ENCODE measurements at places on chromosomes 4 and X. TPM values are rescaled to one million over a fixed set of nuclear protein-coding genes. Genes with fewer than 3 reads are reported as not detected.

GRCh38 chrX:137654481-137654880 is 88.6 kb downstream of the ZIC3 start:
- H3K27me3 ChIP-seq, result no peaks in the 10 kb centered on the region
- H3K4me1 ChIP-seq, result no peaks in the 10 kb centered on the region
- H3K27ac ChIP-seq, result no peak overlapping the region
- DNase-seq, result no peak
- no peak overlapping the region for H3K4me3 ChIP-seq
- H3K36me3 ChIP-seq, result no peaks in the 10 kb centered on the region

The DHX15 gene
- 169 TPM for total RNA-seq

DNA sequence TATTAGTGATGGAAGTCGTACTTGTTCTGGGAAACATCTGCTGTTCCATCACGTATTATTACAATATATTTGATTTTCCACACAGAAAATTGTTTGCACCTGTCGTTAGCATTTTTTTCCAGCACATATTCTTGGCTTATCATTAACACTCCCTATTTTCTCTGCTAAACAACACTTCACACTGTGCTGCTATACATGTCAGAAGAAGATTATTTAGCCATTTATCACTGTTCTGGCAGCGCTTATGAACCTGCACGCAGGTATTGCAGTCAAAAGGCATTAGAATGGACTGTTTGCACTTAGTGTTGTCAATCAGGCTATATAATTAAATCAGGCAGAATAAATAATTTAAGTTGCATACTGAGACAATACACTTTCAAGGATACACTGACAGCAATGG is 218.6 kb downstream of the CHM start:
- H3K4me3 ChIP-seq, result no peak overlapping the region
- H3K27me3 ChIP-seq, result no peaks in the 10 kb centered on the region
- no peaks in the 10 kb centered on the region for H3K36me3 ChIP-seq
- H3K27ac ChIP-seq, result no peak overlapping the region
- no peaks in the 10 kb centered on the region for H3K4me1 ChIP-seq

DNA sequence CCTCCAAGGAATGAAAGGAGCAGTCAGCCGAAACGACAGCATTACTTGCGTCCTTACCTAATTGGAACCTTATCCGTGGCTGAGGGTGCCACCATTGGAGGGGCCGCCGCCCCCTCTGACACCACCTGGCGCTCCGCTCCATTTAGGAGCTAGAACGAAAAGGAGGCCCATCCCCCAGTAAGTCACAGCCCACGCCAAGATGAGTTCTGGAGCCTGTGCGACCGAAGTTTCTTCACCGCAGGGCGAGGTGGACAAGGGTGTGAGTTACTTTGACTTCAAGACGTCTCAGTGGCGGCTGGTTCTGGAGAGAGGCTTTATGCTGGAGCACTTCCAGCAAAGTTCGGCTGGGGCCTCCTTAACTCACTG is 729 bp upstream of the IRF2 start:
- peaks cover 36% of the 10 kb centered on the region for H3K36me3 ChIP-seq

DNA sequence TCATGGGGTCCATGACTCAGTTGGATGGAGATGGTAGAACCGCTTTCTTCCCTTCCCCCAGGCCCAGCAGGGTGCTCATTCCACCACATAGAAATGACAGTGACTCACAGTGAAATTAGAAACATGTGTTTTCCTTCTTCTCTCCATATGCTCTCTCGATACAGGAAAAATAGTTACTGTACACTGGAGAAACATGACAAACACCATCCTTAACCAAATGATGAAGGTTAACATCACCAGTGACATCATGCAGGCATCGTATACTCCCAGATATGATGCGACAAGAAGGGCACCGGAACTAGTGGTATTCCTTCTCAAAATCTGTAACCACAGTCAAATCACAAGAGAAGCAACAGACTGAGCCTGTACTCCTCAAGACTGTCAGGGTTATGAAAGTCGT is 11.7 kb upstream of the RAB40A start:
- H3K27me3 ChIP-seq, result peaks cover 2% of the 10 kb centered on the region
- no peak overlapping the region for H3K4me3 ChIP-seq
- no peaks in the 10 kb centered on the region for H3K36me3 ChIP-seq
- H3K27ac ChIP-seq, result no peak overlapping the region
- peaks cover 4% of the 10 kb centered on the region for H3K4me1 ChIP-seq
- DNase-seq, result no peak

GRCh38 chr4:42761804-42762203 is 104.9 kb upstream of the ATP8A1 start:
- no peaks in the 10 kb centered on the region for H3K27me3 ChIP-seq
- no peaks in the 10 kb centered on the region for H3K36me3 ChIP-seq
- no peak for DNase-seq

DNA sequence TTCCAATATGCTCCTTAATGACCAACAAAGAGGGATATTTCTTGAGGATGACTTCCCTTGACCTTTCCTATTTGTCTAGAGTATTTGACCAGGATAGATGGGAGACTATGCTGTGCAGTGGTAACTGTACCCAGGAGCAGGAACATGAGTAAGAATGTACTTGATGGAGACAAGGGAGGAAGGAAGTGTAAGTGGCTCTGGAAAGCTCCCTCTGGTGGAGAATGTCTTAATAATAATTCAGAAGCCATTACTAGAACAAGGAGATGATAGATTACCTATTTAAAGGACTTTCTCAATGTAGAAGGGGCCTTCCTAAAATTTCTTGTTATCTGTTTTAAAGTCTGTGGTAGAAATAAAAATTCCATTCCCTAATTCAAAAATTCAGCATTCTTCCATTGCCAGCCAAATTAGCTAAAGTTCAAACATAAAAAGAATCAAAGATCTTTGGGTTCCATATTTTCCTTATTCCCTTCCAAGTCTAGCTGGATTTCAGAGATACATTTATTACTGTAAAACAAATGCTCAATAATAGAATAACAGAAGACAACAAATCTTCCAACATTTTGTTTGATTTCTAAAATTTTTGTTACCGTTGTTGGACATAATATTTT is 83.8 kb downstream of the GRID2 start:
- H3K4me3 ChIP-seq, result no peak overlapping the region
- DNase-seq, result no peak
- H3K27me3 ChIP-seq, result no peaks in the 10 kb centered on the region
- H3K27ac ChIP-seq, result no peak overlapping the region
- H3K4me1 ChIP-seq, result no peaks in the 10 kb centered on the region
- no peaks in the 10 kb centered on the region for H3K36me3 ChIP-seq

The ANOS1 gene
- 0.08 TPM for total RNA-seq

GRCh38 chrX:33725535-33726210 is 406.4 kb downstream of the FAM47A start:
- no peaks in the 10 kb centered on the region for H3K36me3 ChIP-seq
- H3K27me3 ChIP-seq, result no peaks in the 10 kb centered on the region
- no peaks in the 10 kb centered on the region for H3K4me1 ChIP-seq
- DNase-seq, result no peak

DNA sequence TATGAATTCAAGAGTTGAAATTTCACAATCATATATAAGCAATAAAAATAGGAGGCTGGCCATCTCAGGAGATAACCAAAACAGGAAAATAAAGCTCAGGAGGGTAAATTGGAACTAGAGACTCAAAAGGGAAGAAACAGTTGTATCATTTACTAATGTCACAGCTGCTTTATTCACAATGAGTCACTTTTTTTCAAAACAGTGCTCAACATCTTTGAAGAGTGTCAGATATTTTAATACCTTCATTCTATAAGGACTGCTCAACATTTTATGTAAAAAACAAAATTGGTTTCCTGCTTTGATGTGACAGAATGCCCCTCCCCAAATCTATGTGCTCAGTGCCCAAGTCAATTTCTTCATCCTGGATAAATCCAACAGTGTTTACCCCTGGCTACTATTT is 97.7 kb downstream of the DDX60 start:
- H3K27me3 ChIP-seq, result no peaks in the 10 kb centered on the region
- no peak for DNase-seq
- no peaks in the 10 kb centered on the region for H3K4me1 ChIP-seq
- no peak overlapping the region for H3K4me3 ChIP-seq
- peaks cover 67% of the 10 kb centered on the region for H3K36me3 ChIP-seq

DNA sequence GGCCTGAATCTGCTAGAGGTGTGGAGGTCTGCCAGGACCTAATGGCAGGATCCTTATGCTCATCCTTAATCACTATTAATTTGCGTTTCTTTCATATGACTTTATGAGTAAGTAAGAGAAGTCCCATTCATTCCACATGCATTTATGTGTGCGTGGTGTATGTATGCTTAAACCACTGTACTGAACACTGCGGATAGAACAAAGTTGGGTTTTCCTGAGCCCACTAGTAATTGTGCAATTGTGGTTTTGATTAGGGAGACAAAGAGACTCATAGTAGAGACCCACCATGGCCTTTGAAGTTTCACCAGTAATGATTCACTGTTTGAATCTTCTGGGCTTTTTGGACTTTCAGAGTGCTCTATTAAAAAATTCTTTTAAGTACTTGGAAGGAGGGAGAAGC is 498.5 kb upstream of the DIPK2B start:
- H3K27ac ChIP-seq, result no peak overlapping the region
- H3K4me1 ChIP-seq, result peaks cover 1% of the 10 kb centered on the region
- H3K36me3 ChIP-seq, result no peaks in the 10 kb centered on the region
- H3K4me3 ChIP-seq, result no peak overlapping the region
- no peak for DNase-seq
- H3K27me3 ChIP-seq, result no peaks in the 10 kb centered on the region

The RADX gene
- 9.8 TPM for total RNA-seq

DNA sequence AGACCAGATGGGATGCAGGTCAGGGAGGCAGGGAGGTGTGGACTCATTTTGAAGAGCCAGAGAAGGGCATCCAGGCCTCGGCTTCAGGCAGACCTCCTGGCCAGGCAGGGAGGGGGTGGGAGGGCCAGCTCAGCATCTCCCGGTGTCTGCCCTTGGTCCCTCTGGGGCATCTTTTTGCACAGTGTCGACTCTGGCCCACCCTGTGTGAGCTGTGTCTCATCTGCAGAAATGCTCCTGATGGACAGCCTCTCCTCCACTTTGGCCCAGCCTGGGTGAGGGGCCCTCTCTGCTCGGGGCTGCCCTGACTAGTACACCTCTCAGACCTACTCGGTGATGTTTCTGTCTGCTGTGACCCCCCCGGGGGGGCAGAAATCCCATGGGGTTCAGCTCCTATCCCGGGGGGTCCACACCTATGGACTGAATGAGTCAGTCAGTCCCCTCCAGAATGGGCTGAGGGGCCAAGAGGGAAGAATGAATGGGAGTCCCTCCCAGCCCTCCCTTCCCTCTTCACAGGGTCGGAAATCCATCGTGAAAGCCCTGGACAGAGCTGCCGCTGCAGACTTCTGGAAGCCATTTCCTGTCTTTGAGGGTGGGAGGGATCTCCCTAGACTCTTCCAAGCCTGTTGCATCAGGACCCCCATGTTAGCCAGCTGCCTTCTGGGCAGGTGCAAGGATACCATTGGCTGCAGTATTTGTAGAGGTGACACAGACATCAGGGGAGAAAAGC is 196.7 kb upstream of the PSAPL1 start:
- H3K36me3 ChIP-seq, result peaks cover 1% of the 10 kb centered on the region
- no peak for DNase-seq
- no peaks in the 10 kb centered on the region for H3K4me1 ChIP-seq
- no peak overlapping the region for H3K27ac ChIP-seq
- peaks cover 21% of the 10 kb centered on the region for H3K27me3 ChIP-seq
- H3K4me3 ChIP-seq, result no peak overlapping the region

The PARM1 gene
- not detected for total RNA-seq

The ABCG2 gene
- total RNA-seq, result 0.54 TPM

The CDS1 gene
- 0.33 TPM for total RNA-seq

DNA sequence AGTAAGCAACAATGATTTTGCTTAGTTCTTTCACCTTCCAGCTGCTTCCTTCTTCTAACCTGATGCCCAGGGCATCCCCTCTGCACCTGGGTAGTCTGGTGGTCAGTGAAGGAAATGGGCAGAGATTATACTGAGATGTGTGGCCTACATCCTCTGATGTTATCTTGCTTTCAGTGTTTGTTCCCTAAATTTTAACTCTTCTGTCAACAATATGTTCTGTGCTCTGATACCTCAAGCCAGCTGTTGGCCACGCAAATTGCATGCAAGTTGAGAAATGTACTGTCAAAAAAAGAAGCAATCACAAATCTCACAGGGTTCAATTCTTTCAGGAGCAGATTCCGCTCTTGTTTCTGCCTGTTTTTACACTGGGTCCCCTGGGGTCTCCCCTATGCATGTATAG is 73.8 kb downstream of the FBXW7 start:
- DNase-seq, result no peak
- H3K4me3 ChIP-seq, result no peak overlapping the region
- no peaks in the 10 kb centered on the region for H3K27me3 ChIP-seq
- peaks cover 55% of the 10 kb centered on the region for H3K4me1 ChIP-seq

DNA sequence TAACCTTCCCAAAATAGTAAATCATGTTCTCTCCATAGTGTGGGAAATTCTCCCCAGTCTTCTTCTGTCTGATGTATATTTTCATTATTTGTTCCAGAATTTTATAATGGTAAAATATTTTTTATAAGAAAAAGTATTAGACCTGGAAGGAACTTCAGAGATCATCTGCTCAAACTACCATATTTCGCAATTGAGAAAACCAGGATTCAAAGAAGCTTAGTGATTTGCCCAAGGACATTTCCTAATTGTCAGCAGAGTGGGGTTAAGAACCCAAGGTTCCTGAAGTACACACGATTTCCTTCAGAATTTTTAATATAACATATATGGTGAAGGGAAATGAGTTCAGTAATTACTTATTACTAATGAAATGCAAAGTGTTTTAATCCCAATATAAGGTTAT is 24.1 kb downstream of the OCIAD1 start:
- H3K4me3 ChIP-seq, result no peak overlapping the region
- H3K36me3 ChIP-seq, result peaks cover 33% of the 10 kb centered on the region
- DNase-seq, result no peak
- H3K27ac ChIP-seq, result no peak overlapping the region

The MAP9 gene
- 6.3 TPM for total RNA-seq

- no peaks in the 10 kb centered on the region for H3K36me3 ChIP-seq
- no peak for DNase-seq
- H3K4me1 ChIP-seq, result no peaks in the 10 kb centered on the region
Observed at GRCh38 chr4:79875344-79875899, 197.6 kb downstream of the ANTXR2 start.

GRCh38 chr4:147709999-147710398 is 21.9 kb upstream of the ARHGAP10 start:
- no peak for DNase-seq
- H3K4me1 ChIP-seq, result peaks cover 6% of the 10 kb centered on the region
- H3K36me3 ChIP-seq, result no peaks in the 10 kb centered on the region

DNA sequence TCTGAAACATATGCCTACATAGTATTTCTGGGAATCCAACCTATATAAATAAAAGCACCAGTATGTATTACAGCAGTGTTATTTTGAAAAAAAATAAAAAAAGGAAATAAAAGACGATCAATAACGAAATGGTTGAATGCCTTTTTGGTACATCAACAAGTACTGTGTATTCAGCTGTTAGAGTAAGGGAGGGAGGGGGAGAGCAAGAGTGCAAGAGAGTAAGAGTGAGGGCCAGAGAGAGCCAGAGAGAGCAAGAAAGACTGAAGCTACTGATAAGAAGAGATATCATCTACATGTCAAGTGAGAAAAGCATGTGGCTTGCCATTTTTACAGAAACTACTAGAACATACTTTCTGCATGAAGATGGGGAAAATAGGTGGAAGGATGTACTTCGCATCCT is 1.8 kb downstream of the SPIN4 start:
- DNase-seq, result no peak
- H3K4me3 ChIP-seq, result peak overlapping the region; percentile 98
- H3K36me3 ChIP-seq, result peaks cover 6% of the 10 kb centered on the region
- no peaks in the 10 kb centered on the region for H3K27me3 ChIP-seq

The GAB1 gene
- 0.80 TPM for total RNA-seq

The NIPAL1 gene
- 0.97 TPM for total RNA-seq

The PPP4R3C gene
- total RNA-seq, result not detected

- DNase-seq, result no peak
- H3K4me1 ChIP-seq, result peaks cover 10% of the 10 kb centered on the region
- no peaks in the 10 kb centered on the region for H3K27me3 ChIP-seq
- H3K4me3 ChIP-seq, result no peak overlapping the region
- peaks cover 3% of the 10 kb centered on the region for H3K36me3 ChIP-seq
- H3K27ac ChIP-seq, result no peak overlapping the region
Observed at GRCh38 chrX:139826065-139827044, 106.5 kb downstream of the ATP11C start.
